ENCODE measurements at places on chromosomes 3 and 15.

GRCh38 chr3:19256313-19256712, 108.0 kb downstream of the KCNH8 start:
- DNase-seq, result no peak

DNA sequence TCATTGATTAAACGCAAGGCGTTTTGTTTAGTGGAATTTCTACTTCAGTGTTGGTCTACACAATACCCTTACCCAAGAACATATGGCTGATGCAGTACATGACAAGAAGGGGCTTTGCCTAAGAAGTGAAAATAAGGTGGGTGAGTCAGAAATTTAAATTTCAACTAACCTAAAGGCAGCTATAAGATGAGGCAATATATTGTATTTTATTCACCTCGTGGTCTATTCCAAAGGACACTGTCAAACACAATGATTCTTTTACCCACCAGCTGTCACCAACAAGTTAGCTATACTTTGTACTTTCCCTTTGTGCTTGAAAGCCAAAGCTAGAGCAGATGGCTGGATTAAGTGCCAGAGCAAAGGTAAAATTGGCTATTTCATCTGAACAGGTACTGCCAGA, 10.9 kb upstream of the SETMAR start:
- no peak for DNase-seq

DNA sequence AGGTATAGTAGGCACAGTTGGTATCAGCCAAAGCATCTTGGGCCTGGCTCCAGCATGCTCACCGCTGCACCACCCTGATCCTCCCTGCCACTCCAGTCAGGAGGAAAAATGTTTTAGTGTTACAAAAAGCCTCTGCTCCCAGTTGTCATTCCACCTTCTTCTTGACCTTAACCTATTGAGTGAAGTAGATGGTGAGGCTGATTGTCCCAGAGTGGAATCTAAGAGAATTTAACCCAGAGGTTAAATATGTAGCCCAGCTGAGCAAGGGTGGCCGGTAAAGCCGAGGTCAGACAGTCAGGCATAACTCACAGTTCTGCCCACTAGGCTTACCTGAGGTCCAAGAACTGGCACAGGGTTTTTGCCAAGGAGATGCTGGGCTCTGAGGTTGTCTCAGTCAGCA, 30.7 kb upstream of the TNIK start:
- no peak for DNase-seq

- peak; percentile 40 for DNase-seq
These were observed at the start of gene CFAP92 for GRCh38 chr3:128993461-128994172. TSS of gene CFAP92 (minus strand) at chr3:128994076. CDS start at chr3:128993304, 772 bp downstream.

DNA sequence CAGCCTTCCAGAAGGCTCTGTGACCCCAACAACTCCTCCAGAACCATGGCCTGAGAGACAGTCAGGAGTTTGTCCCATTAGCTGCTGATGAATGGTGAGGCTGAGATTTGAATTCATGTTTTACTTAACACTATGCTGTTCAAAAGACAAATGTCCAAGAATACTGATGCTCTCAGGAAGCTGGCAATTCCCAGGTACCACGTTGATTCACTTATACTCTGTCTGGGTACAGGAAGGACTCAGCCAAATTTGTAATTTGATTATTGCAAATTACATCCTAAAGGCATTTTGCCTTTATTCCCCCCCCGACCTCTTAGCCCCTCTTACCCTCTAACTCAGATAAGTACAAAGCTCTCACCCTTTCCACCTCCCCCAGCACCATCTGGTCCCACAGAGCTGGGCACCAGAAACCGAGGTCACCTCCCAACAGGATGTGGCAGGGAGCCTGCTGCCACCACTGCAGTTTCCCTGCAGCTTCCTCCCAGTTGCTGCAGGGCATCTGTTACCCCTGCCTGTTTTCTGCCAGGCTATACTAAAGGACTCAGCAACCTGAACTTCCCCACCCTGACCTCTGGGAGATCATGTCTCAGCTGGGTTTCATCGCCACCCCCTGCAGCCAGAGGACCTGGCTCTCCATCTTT, 33.6 kb downstream of the EAF1 start:
- no peak for DNase-seq

DNA sequence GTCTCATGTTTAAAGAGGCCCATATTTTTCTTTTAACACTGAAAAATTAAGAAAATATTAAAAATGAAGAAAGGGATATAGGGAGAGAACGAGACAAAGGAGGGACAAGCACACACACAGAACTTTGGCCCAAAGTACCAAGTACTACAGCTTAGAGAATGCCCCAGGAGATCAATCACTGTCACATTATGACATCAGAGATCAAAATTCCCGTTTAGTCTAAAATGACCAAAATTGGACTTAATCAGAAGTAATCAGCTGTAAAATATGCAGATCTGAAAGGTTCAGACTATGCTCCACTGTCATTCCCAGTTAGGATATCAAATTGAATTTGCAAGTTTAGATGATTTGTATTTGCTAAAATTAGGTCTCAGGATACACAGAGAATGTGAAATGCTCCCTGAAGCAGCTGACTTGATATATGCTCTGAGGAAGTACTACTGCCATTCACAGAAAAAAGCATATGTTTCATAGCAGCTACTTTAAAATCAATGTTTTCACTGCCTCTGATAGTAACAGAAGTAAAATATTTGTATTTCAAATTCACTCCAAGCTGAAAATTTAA, 123.0 kb downstream of the PEAK1 start:
- DNase-seq, result no peak

DNA sequence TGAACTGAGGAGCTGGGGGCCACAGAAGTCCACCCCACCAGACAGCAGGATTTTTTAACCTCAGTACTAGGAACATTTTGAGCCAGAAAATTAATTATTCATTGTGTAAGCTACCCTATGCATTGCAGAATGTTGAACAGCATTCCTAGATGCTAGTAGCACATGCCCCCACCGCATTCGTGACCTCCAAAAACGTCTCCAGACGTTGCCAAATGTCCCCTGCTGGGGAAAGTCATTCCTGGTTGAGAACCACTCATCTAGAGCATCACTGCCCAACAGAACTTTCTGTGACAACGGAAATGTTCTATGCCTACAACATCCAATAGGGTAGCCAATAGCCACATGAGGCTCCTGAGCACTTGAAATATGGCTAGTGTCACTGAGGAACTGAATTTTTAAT, 333.5 kb downstream of the FOXP1 start:
- no peak for DNase-seq

DNA sequence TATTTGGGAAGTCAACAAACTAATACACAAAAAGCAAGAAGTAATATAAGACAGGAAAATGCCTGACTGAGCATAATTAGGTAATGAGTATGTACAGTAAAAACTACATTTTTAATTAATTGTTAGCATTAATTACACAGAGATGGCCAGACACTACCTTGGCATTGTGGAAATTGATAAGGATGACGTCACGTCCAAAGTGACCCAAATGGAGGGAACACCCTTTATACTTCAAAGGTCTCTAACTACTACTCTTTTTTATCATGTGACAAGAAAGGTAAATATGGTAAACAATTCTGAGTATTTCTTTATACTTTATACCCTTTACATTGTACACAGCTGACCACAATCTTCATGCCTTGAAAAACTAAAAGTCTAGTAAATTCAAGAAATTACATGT, 22.4 kb upstream of the GUCA1C start:
- no peak for DNase-seq

DNA sequence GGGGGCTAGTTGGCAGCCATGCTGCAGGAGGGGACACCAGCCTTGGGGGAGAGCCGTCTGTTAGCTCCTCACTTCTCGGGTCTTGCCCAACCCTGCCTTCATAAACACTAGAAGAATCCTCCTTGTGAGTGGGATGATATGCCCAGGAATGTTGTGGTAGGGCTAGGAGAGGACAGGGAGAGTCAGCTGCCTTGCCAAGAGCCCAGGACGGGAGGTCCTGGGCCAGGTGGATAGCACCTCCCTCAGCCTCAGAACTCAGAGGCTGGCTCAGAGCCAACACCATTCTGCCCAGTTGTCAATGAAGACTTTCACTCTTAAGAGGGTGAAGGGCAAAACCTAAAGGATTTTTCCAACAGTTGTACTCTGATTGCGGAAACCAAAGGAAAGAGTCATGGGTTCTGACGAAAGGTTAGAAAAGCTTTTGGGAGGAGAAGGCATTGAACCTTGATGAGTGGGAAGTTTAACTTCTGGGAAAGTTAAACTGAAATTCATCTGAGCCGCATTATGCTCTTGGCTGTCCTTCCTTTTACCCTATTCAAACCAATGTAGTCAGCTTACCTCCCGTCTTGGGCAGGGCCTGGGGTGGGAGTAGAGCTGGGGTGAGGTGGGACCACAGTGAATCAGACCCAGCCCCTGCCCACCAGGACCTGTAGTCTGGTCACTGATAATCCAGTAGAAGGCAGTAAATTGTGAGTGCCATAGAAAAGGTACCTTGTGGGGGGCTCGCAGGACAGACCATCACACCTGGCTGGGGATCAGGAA, 81.9 kb downstream of the FAM43A start:
- no peak for DNase-seq

DNA sequence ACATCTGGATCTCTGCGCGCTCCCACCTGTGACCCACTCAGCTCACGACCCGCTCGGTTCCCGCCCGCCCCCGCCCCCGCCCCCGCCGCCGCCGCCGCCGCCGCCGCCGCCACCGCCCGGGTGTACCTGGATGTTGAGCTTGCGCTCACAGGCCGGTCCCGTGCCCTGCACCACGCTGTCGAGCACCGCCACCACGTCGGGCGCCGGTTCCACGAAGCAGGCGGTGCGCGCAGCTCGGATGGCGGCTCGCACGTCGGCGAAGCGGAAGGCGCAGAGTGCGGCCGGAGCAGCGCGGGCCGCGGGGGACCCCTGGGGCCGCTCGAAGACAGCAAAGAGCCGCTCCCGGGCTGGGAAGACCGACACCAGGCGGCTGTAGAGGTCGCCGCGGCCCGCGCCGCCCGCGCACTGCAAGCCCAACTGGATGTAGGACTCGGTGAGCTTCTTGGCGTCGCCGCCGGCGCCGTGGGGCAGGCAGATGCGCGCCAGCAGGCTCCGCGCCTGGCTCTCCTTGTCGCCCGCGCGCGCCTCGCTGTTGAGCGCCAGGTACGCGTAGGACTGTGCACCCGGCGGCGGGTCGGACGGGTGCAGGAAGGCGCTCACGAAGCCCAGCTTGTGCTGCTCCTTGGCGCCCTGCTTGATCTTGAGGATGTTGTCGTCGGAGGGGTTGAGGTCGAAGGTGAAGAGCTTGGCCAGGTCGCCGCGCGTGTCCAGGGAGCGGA, 1.1 kb downstream of the PLXND1 start:
- peak; percentile 56 for DNase-seq

DNA sequence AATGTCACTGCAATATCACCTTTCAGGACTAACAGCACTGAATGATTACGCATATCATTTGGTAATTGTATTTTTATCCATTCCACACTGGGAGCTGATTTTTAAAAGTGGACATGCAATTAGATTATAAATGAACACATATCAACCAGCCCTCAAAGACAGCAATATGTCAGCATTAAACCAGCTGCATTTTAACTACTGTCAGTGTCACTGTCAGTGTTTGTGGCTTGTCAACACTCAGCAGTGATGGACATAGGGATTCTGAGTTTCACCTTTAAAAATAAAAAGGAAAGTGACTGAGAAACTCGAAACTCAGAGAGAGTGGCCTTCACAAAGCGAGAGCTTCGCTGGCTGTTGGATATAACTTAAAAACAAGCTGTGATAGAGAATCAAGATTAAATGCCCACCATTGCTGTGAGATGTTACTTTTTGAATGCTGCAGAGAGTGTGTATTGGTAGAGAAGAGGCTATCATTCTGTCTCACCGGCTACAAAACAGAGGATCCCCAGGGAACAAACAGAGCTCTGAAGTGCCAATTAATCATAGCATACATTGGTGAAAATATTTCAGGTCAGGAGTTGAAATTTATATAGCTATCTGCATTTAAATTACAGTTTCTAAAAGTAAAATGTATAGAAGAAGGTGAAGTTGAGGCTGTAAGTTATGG, 635.8 kb downstream of the SQOR start:
- no peak for DNase-seq

DNA sequence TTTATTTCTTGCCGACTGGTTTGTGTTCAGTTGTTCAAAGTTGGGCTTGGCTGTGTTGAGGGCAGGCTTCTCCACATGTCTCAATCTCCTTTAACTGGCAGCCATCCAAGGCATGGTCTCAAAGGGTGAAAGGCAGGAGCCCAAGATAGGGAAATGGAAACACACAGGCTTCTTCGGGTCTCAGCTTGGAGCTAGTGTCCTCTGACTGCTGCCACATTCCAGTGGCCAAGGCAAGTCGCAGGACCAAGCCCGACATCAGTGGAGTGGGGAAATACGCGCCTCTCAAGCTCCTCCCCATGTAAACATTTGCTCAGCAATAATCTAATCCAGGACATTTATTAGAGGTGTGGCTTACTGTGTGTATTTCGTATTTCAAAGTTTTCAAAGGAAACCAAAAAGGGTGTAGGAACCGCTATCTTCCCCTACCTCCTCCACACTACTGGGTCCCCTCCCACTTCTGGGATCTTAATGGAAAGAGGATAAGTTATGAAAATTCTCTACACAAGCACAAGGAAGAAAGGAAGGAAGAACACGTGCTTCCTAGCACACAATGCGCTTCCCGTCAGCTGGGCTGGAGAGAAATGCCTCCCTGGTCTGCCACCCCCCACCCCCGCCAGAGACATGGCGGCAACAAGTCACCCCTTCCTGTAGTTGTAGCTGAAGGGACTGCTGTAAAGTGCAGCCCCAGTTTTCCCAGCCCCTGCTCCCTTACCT, 181.7 kb downstream of the FAM43A start:
- no peak for DNase-seq

DNA sequence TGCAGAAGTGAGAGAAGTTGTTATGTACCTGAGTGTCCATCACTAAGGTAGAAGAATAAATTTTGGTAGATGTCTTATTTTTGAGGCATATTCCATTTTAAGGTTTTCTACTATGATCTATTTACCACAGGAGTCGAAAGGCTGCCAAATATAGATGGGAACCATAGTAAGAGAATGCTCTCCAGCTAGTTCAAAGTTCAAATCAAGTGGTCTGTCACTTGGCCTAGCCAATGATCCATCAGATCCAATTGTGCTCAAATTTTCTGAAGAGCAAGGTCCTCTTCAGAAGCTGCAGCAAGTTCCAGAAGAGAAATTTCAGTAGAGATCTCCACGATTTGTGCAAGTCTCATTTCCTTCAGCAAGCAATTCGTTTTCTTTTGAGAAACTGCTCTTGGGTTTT, 10.9 kb downstream of the PROS1 start:
- no peak for DNase-seq

- DNase-seq, result no peak
These were observed 10.3 kb downstream of the LIPC start for GRCh38 chr15:58442122-58442521.

DNA sequence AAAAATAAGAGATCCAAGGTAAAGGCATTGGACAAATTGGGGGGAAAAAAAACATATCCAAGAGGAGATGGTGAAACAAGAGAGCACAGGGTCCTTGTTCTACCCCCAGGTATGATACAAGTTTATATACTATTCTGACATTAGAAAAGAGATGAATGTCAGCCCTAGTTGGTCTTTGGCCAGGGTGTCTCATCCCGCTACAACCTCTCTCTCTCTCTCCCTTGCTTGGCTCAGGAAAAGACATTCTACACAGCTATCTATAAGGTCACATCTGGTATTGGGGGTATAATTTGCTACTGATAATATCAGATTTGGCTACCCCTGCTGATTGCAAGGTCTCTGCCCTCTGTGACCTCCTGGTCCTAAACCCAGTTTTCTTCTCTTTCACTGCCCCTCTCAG, 117.2 kb downstream of the GOLIM4 start:
- DNase-seq, result no peak

- DNase-seq, result no peak
These were observed 5.5 kb upstream of the TPRG1 start for GRCh38 chr3:189166321-189166720.

Data from SJCRH30 (cell line).